Right renal pelvis (tissue), 4 donors: ENCODE measurements at places on chromosomes 12 and 14.

GRCh38 chr12:116202940-116203339 is 74.6 kb downstream of the MED13L start:
- DNase-seq, result no peak

DNA sequence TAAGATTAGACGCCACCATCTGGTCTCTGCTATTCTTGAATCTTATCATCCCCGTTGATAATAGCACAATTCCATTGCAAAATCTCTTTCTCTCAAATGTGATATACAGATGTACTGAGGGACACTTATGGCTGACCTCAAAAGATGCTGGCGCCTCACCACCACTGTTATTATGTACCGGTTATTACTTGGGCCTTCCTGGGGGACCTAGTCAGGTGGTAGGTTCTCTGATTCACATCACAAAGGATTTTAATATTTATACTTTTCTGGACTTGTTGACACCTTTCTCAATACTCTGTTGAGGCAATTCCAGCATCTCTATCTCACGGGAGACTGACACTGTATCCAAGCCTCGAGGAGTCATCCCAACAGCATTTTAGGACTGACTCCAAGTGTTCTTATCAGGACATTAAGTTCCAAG is 21.3 kb upstream of the FAM234B start:
- DNase-seq, result no peak

- DNase-seq, result no peak
Observed at GRCh38 chr12:130925666-130926015, 28.1 kb upstream of the ADGRD1 start.

DNA sequence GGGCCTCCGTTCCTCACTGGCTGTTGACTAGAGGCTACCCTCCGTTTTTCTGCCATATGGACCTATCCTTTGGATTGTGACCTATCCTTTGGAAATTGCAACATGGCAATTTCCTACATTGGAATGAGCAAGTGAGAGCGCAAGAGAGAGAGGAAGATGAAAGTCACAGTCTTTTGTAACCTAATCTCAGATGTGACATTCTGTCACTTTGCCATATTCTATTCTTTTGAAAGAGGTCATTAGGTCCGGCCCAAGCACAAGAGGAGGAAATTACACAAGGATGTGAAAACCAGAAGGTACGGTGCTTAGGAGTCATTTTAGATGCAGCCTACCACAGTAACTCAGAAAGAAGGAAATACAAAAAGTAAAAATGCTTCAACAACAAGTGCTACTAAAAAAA is 47.3 kb upstream of the SRP54 start:
- no peak for DNase-seq

DNA sequence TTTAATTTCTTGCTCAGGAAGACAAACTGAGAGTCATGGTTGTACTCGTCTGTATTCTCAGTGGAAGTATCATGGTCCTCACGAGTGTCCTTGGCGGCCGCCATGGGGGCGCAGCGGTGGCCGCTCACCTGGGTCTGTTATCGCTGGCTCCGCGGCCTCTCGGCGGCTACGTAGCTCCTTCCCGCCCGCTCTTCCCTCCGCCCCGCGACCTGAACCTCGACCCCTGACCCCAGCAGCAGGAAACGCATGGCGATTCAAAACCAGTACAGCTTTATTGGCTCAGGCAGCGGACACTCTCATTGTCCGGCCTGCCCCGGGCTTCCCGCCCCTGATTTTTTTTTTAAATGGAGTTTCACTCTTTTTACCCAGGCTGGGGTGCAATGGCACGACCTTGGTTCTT is 80.8 kb downstream of the E2F7 start:
- no peak for DNase-seq

- peak; percentile 86 for DNase-seq
Observed at GRCh38 chr12:10749700-10750384, 26.7 kb upstream of the YBX3 start.

GRCh38 chr12:122312926-122313325 is 46.6 kb upstream of the VPS33A start:
- no peak for DNase-seq

- no peak for DNase-seq
Observed at GRCh38 chr12:126093908-126094307, 1028.7 kb downstream of the AACS start.
